ENCODE measurements at places on chromosomes 7 and 10. TPM values are rescaled to one million over a fixed set of nuclear protein-coding genes. Genes with fewer than 3 reads are reported as not detected.

Gene DPY19L1
- polyA plus RNA-seq = 40.5 TPM

DNA sequence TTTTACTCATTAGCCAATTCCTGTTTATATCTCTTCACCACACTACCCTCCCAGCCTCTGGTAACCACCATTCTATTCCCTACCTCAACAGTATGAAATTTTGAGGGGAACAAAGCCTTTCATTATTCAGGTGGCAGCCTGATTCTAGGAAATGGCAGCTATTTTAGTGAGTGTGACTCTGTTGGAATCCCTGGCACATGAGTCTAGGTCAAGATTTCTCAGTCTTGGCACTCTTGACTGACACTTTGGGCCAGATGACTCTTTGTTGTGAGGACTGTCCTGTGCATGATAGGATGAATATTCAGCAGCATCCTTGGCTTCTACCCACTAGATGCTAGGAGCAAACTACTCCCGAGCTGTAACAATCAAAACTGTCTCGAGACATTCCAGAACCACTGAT lies 322.8 kb upstream of the PHYHIPL start:
- no peak for DNase-seq

DNA sequence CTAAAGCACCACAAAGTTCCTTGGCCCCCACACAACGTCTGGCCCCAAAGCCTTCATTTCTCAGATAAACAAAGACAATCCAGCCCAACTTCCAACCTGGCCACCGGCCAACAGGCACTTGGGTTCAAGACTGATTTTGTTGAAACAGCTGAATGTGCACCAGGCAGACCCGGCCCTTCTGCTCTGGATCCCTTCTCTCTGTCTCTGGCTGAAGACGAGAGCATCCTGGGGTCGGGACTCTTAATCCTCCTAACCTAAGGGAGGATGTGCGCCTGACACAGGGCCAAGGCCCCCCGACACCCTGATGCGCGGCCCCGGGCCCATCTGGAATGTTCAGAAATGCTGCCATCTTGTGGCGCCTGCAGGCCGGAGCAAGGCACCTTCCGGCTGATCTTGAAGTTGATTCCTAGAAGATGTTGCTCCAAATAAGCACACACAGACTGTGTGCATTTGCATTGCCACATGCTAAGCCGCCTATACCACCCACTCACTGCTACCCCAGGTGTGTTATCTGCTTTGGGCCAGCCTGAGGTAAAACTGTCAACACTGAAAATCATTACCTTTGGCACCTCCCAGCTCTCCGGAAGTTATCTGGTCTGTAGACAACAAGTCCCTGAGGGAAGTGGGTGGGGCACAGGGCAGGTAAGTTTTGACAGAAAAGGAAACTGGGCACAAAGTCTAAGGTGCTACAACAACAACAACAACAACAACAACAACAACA lies 98.4 kb upstream of the HABP2 start:
- no peak for DNase-seq

DNA sequence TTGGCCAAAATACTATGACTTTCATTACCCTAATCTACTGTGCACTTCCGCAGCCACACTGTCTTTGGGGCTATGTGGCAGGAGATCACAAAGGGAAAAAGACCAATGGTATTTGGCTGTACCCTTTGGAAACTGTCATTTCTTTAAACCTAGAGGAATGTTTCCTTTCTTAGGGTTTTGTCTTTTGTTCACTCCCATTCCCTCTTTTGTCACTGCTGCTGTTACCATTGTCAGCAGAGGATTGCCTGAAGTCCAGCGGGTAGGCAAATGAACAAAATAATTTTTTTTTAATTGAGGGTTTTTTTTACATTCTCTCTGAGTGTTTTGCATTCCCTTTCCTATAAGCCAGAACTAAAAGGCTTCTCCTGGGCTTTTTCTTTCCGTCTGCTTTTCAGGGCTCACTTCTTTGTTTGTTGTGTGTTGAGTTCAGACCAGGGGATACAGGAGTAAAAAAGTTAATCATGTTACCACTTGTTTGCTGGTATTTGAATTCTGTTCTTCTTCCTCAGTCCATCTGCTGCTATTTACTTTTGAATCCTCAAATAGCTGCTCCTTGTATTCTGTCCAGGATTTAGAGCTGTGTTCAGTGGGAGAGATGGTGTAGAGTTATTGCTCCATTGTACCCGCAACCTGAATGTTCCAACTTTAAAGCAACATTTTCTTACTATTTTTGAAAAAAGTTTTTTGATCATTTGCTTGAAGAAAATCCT lies 374.6 kb downstream of the SUGCT start:
- no peak for DNase-seq

Gene SYCE1
- not detected for polyA plus RNA-seq

DNA sequence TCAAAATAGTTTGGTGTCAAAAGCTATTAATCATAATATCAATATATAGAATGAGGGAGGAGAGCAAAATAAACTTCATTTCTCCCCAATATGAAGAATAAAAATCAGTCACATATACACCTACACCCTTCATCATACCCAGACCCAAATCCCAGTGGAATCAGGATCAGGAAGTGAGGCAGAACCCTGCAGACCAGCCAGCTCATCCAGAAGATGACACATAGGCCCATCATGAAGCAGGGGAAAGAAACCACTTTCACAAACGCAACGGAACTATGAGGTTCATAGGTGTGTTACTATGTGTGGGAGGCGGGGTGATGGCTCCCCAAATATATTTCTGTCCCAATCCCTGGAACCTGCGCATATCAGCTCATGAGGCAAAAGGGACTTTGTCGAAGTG lies 89.0 kb downstream of the RSU1 start:
- DNase-seq = no peak

DNA sequence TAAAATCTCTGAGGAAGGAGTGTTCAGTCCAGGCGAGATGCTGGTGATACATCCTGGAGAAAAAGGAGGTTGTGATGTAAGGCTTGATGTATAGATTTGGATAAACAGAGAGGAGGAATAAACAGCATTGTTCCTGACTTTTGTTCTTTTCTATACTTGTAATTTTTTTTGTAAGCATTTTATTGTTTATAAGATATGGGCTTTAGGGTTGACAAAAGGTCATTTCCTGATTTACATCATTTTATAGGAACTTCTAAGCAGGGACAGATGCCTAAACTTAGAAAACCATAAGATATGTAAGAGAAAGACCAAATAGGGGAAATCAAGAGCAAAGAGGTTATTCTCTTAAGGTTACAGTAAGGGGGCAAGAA lies 16.7 kb upstream of the SLC26A4 start:
- DNase-seq = no peak

Gene PTPRZ1
- not detected for polyA plus RNA-seq

Gene PAX4
- not detected for polyA plus RNA-seq

DNA sequence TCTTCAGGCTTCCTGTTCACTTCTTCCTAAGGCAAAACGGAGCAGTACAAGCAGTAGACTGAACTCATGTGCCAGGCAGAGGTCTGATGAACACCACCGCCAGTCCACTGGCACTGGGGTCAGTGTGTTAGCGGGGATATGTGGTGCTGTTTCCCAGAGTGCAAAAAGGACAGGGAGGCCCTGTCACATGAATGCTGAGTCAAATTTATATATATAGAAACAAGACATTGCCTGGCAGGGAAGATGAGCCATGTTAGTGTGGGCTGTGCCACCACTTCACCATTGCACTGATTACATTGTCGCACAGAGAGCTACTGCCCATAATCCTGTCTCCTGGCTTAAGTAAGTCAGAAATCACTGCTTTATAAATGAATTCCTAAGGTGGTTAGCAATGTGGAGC lies 122.2 kb upstream of the AMPH start:
- DNase-seq = no peak

All from AG04450 (cell line).